ENCODE measurements at places on chromosomes 4 and X.
A peak's percentile ranks its signal among the peaks of the same experiment; 100 is the strongest.

DNA sequence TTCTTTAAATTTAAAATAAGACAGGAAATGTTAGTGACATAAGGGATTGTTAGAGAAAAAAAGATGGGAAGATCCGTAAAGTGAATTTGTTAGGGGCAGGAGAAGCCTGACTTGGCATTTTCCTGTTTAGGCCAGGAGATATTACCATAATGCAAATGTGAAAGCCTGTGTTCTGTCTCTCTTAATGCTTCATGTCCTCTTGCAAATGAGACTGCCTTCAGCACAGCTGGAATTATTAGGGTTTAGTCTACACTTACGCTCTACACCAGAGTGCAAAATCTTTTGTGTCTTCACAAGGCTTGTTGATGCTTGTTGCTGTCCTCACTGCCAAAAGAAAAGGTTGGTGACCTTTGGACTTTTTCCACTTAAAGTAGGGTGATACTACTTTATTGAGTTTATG, 56.8 kb downstream of the JADE1 start:
- no peak for DNase-seq

DNA sequence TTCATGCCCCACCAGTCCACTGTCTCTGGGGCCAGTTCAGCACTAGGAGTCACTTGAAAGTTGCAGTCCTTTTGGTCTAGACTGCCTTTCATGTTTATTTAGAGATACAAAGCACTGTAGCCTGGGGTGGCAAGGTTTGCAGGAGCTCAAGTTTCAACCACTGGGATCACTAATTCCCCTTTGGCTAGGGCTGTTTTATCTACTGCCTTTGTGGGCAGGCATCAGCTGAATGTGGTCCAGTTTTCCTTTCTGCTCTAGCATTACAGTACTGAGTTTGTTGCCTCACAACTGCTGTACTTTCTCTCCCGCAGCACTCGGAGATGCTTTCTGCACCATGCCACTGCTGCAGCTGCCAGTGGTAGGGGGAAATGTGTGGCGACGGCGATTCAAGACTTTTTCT, 222.3 kb upstream of the HDX start:
- DNase-seq = no peak

GRCh38 chrX:129769467-129770154, 10.1 kb upstream of the SASH3 start:
- peak; percentile 87 for DNase-seq

DNA sequence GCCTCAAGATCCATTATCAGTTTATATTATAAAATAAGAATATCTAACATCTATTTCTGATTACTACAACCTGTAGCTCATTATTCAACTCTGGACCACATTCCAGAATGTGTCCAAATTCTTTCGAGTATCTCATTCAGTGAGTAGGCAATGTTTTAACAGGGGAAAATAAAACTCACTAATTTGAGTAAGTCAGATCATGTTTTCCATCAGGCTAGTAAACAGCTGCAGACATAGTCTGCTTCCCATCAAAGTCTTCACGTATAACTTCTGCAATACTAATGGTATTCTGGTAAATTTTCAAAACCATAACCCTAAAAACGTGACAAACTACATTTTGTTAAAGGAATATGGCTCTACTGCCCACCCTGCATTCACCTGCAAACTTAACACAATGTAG, 31.8 kb downstream of the TBCK start:
- DNase-seq = no peak

DNA sequence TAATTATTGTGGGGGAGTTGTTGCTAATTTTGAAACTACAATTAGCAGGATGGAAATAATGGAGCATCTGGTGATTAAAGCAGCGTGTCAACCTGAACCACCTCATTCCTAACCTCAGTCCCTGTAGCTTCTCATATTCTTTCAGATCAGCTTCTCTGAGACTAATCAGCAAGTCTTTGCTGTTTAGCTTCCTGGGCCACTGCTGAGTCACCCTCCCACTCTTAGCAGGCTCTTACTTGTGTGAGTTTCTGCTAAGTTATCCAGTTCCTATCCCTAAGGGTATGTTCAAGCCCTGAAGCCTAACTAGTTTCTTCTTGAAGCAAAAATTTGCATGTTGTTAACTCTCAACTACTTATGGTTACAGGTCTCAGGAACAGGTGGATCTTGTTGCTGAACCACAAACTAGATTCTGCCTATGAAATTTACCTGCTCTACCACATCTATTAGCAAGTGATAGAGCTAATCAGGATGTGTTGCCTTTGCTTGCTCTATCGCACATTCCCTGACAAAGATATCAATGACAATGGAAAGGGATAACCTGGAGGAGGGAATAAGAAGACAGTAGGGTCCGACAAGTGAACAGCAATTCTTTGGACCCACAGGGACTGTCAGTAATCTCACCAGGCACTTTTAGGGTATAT, 134.2 kb downstream of the EIF4E start:
- DNase-seq = no peak

- DNase-seq = no peak
These were observed 86.5 kb downstream of the MAGED4 start for GRCh38 chrX:52271206-52271605.

DNA sequence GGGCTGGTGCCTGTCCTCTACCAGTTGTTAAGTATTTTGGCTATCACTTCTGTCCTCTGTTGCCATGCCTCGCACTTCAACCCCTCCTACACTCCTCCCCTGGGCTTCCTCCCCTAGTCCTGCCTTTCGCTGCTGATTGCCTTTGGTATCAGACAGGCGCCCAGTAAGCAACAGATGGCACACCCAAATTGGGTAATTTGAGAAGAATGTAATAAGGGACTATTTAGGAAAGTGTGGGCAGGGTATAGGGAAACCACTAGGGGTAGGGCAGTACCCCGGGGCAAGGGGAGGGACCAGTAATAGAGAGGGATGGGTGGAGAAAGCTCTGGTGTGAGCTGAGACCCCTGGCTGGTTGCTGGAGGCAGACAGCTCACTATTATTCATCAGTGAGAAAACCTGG, 172.7 kb upstream of the USP9X start:
- no peak for DNase-seq

GRCh38 chr4:37358748-37359147, 114.2 kb downstream of the NWD2 start:
- no peak for DNase-seq

- DNase-seq = no peak
These were observed 84.1 kb downstream of the SLC16A2 start for GRCh38 chrX:74505437-74505836.

- DNase-seq = no peak
These were observed 343.7 kb downstream of the ARAP2 start for GRCh38 chr4:35900286-35901243.

GRCh38 chr4:92163348-92163747, 140.4 kb upstream of the GRID2 start:
- DNase-seq = no peak

DNA sequence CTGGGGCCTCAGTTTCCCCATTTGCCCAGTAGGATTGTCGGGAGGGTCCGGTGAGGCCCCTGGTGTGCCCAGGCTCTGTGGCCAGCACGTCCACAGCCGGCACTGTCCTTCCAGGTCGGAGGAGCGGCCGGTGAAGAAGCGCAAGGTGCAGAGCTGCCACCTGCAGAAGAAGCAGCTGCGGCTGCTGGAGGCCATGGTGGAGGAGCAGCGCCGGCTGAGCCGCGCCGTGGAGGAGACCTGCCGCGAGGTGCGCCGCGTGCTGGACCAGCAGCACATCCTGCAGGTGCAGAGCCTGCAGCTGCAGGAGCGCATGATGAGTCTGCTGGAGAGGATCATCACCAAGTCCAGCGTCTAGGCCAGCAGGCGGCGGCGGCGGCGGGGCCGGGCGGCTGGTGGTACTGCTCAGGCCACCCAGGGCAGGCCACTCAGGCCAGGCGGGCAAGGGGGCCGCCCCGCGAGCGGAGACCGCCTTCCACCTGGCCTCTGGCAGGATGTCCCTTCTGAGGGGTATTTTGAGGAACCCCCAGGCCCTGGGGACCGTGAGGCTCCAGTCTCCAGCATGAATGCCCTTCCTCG, 6.7 kb downstream of the MSANTD1 start:
- no peak for DNase-seq

DNA sequence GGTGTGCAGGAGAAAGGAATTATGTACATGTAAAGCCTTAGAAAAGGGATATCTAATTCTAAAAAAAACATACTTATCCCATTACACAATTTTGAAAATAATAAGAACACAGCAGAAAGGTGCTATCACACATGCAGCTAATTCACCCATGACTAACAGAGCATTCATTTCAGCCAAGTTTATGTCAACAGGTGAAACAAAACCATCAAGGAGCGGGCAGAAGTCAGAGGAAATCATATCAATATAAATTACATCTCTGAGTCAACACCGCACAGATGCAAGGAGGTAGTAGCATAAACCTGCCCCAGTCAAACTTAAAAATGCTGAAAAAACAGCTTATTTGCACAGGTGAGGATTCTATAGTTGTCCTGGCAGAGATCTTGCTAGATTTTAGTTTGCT, 197.9 kb downstream of the PRDM5 start:
- DNase-seq = no peak

DNA sequence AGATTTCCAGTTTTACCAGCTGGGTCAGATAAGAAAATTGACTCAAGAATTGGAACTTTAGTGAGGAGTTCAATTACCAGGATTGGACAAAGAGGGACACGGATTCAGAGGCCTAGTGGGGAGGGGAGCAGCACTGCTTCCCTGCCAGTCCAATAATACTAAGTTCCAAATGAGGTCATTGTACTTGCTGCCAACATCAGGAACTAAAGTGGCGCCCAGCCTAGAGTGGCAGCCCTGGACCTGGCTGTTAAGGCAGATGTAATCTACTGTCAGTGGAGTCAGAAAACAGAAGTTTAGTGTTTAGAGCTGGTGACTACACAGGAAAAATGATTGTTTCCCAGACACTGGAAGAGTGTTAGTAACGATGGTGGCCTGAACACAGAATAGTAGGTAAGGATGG, 42.7 kb upstream of the RAPGEF2 start:
- no peak for DNase-seq

- DNase-seq = no peak
These were observed 787 bp upstream of the SRPX2 start for GRCh38 chrX:100643212-100643611.

DNA sequence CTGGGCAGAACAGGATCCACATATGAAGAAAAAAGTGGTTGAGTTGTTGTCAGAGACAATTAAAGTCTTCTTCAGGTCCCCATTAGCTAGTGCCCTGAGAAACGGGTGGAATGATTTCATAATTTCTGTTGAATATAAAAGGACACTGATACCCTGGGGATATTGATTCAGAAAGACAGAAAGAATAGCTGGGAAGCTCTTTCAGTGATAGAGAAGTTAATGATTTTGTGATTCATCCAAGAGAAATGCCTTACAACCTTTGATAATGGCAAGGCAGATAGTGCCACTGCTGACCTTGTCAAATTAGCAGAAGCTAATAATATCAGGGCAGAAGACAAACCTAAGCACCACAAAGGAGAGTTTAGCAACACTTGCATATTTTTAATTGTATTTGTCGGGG, 37.9 kb downstream of the UNC5C start:
- DNase-seq = no peak

GRCh38 chr4:163317110-163317509, 15.3 kb downstream of the NPY1R start:
- no peak for DNase-seq

DNA sequence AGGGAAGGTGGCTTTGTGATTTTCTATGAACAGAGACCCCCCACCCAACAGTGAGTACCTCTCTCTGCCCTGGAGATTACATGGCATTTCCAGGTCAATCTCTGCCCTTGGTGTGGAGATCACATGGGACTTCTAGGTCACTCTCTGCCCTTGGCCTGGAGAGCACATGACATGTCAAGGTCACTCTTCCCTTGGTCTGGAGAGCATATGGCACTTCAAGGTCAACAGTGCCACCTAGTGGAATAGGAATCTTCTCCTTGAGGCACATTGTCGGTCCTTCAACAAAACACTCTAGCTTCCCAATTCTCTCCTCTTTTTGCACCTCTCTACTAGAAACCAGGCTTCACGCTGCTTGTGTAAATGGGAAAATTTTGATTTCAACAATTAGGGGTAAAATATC, 66.2 kb upstream of the TACR3 start:
- DNase-seq = no peak

- no peak for DNase-seq
These were observed 379.6 kb downstream of the NAF1 start for GRCh38 chr4:162787120-162787519.

GRCh38 chr4:118557298-118557851, 127.8 kb upstream of the METTL14 start:
- DNase-seq = no peak

GRCh38 chr4:3066836-3067400, 7.4 kb downstream of the HTT-AS start:
- no peak for DNase-seq

DNA sequence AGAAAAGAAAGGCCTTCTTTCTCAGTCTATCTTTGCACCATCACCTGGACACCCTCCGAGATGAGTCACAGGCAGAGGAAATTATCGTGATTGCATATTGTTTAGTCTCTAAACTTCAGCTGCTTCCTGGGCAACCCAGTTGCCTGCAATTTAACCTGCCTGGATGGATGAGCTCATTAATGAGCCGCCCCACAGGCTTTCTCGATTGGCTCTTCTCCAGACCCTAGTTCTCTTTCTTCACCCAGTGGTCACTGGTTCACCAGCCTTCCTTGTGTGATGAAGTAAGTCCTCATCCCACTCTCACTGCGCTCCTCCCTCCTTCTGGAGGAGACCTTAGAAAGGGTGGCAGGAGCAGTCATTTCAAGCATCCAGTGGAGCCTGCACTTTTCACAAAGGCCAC, 94.4 kb downstream of the SOWAHB start:
- no peak for DNase-seq

DNA sequence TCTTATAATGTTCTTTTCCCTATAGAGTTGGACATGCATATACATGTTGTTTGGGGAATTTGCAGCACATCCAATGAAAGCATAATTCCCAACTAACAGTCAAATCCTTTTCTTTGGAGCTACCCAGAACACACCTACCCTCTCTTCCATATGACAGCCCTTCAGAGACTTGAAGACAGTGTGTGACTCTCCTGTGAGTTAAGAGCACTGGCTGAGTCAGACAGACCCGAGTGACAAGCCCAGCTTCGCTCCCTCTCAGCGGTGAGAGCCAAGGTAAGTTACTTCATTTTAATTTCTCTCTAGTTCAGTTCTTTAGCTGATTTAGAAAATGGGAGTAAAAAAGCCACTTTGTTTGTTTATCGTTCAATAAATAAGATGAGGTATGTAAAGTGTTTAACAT, 86.3 kb downstream of the RTL9 start:
- no peak for DNase-seq

DNA sequence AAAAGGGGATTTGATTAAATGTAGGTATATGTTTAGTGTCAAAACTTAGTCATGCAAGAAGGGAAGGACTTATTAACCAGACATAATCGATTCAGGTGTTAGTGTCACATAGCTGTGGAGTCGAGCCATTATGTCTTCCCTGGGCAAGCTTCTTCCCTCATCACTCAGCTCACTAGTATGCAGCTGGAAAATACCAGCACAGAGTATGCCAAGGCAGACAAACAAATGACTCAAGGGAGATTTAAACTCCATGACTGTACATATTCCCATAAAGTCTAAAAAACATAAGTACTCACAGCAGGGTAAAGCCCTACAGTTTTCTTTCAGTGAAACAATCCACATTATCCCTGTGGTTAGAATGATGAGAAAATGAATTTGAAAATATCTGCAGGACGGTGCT, 304.5 kb downstream of the CBLL2 start:
- no peak for DNase-seq
